Glomerular endothelial cell (primary cell): ENCODE measurements at places on chromosomes 2 and 18. TPM values are rescaled to one million over a fixed set of nuclear protein-coding genes. Genes with fewer than 3 reads are reported as not detected.
A peak's percentile ranks its signal among the peaks of the same experiment; 100 is the strongest.

- no peak for DNase-seq
Observed at GRCh38 chr2:113186433-113186796, 12.6 kb downstream of the PSD4 start.

APLF gene
- total RNA-seq: 2.4 and 3.3 TPM in 2 replicates

DNA sequence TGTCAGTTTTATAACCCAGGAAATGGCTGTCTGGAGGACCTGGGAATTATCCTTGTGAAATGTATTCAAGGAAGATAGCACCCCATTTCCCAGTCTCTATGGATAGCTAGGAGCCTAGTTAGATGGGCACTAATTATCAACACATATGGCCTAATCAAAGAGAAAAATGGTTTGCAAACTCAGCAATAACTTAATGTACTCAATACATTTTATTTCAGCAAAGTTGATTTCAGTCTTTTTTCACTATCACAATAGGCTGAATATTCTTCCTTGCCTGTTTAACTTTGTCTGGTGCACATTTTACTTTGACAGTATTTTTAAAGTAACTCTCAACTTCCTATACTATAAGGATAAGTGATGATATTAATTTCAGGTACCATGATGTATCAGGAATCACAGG is 756.3 kb downstream of the CCDC85A start:
- no peak for DNase-seq

FRZB gene
- 0.05 TPM in 1 of 2 replicates, not detected in the other for total RNA-seq

DNA sequence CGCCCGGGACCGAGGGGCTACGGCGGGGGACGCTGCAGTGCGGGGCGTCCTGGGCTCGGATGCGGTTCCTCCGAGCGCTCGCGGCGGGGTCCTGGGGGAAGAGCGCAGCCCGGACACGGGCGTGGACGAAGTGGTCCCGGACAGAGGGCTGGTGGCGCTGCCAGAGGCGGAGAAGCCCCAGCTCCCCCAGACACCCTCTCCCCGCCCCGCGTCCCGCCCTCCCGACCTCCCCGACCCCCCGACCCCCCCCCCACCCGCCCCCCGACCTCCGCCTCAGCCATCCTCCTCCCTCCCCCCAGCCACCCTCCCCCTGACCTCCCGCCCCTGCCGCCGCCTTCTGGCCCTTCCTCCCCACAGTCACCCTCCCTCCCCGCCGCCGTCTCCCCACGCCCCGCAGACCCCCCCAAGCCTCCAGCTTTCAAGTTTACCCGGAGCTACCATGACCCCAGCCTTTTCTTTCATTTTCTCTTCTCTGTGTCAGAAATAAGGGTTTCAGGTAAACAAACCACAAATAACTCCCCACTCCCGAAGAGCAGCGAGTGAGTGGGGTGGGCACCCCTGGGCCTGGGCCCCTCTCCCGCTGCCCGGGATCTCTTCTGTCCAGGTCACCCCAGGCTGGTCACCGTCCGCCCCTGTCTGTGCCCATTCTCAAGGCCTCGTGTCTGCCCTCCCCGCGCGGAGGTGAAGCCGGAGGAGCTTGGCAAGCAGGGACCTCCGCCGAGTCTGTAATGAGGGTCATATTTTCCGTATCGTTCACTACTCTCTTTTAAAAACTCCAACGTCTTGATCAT is 5.1 kb downstream of the NFATC1 start:
- DNase-seq: no peak

AMER3 gene
- not detected in 2 replicates for total RNA-seq

DNA sequence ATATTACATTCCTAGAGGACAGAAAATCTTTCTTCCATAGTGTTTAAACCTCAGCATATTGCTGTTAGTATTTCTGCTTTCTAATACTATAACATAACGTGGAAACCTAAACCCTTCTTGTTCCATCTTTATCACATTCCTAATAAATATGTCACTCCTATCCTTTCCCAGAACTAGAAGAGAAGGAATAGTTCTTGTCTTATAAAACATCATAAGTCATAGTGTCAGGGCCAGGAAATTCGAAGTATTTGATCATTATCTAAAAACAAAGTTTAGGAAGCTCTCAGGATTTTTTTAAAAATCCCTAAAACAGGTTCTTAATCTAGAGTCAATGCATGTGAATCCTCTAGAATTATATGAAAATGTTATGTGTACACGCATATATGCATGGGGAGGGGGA is 2.0 kb downstream of the NHEJ1 start:
- DNase-seq: no peak

- DNase-seq: no peak
Observed at GRCh38 chr18:22871809-22872525, 61.2 kb upstream of the RBBP8 start.

GRCh38 chr2:28546242-28546641 is 50.4 kb downstream of the PLB1 start:
- no peak for DNase-seq

DNA sequence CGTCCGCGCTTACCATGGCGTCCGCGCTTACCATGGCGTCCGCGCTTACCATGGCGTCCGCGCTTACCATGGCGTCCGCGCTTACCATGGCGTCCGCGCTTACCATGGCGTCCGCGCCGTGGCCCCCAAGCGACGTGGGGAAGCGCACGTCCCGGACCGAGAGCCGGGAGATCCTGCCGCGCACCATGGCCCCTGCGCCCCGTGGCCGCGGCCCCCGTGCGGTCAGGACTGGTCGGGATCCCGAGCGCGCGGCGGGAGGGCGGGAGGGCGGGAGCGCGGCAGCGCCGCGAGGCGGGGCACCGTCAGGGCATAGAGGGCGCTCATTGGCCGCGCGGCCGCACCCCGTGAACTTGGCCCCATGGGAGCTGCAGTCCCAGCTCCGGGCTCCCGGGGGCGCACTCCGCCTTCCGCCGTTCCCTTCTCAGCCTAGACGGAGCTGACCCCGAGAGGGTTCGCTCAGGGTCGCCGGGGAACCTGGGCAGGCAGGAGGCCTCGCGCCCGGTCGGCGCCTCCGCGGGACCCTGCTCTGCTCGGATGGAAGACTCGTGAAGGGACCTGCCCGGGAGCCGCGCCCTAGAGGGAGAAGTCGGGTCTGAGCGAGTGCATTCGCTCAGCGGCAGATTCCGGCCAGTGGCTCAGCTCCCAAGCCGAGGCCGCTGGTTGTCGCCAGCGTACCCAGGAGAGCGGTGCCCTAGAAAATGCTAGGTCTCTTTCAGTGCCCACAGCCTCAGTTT is at the start of gene ENOSF1:
TSS of gene ENOSF1 (minus strand) at position 230 of the 734 bp plus-strand sequence. CDS start at position 187, 43 bp downstream.
- no peak for DNase-seq

ATOH8 gene
- 3.4 and 4.4 TPM in 2 replicates for total RNA-seq

- no peak for DNase-seq
Observed at GRCh38 chr2:170084820-170085491, 93.0 kb upstream of the MYO3B start.

PTPN4 gene
- 43.6 and 46.9 TPM in 2 replicates for total RNA-seq

- no peak for DNase-seq
Observed at GRCh38 chr2:17298453-17298852, 219.8 kb downstream of the RAD51AP2 start.

LOXL3 gene
- 1.1 and 2.7 TPM in 2 replicates for total RNA-seq

GRCh38 chr2:235383272-235383843 is 110.5 kb upstream of the AGAP1 start:
- DNase-seq: no peak

DNA sequence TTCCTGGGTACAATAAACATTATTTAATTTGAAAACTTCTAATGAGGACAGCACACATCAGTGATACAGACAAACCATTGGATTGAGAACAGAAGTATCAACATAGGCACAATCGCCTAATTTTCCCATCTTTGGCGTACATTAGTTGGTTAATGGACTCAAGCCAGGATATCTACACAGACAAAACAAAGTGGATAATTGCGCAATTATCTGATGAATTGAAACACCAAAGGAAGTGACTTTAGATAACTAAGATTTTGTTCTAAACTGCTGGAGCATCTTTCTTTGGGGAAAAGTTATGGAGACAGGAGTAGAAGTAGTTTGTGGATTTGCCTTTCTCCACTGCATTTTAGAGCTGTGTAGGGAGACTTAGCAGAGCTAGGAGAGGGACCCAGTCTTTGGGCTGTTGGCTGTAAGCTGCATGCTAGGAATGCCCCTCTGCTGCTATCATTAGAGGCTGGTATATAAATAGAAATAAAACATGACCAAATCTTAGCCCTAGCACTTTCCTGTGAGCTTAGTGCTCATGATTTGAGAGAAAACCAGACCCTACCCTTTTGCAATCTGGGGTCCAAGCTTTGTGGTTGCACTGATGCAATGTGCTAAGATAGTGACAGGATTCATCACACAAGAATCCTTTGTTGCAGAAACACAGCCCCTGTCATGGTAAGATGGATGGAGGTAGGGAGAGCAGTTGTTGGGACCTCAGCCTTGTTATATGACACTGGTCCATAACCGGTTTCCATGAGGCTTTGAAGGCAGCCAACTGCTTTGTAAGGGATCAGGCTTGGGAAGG is 264.5 kb upstream of the PIK3C3 start:
- DNase-seq: no peak

ANKRD53 gene
- total RNA-seq: 0.34 and 0.53 TPM in 2 replicates

DNA sequence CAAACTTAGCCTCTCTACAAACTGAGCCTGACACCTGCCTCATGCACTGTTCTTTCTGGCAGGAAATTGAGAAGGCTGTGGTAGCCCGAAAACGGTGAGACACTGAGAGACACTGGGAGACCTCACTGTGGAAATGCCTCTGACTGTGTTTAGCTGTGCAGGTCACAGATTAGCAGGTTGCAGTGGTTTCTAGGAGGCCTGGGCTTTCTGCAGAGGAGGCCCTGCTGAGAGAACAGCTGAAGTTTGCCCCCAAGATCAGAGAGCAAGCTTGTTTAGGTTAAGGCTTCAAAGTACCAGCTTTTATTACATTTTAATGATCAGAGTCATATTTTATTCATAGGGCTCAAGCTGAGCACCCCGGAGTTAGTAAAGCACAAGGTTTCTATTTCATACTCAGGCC is 68.7 kb upstream of the LYPD6 start:
- no peak for DNase-seq

DNA sequence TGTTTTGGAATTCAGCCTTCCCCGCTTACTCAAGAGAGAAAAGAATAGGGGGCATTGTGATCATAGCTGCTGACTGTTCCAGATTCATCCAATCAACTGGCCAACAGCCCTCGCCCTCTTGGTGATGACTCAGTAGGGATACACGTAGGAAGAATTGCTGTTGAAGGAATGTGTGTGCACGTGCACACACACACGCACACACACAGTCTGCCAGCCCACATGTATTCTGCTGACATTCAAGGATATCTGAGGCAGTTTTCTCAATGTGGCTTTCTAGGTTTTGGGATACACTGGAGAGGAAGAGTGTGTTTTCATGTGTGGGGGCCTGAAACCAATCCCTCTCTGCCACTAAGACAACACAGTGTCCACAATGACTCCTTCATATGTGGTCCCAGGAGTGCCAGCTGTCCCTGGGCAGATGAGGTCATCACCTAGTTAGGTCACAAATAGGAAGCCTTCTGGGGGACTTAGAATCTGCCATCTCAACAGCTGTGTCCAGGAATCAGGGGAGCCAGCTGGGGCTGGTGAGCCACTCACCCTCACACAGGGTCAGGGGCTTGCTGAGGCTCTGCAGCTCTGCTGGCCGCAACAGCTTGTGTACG is 352.6 kb downstream of the SS18 start:
- no peak for DNase-seq

CD28 gene
- total RNA-seq: 0.05 and 0.12 TPM in 2 replicates

HOXD11 gene
- total RNA-seq: 2.2 and 2.5 TPM in 2 replicates

AQP12A gene
- total RNA-seq: not detected in 2 replicates

SLC4A5 gene
- total RNA-seq: 0.10 and 0.18 TPM in 2 replicates

- DNase-seq: peak; percentile 10
Observed at GRCh38 chr18:31819106-31819924, 58.6 kb upstream of the SLC25A52 start.

MOCOS gene
- total RNA-seq: 1.3 and 1.8 TPM in 2 replicates

PXDN gene
- 1,281 and 1,930 TPM in 2 replicates for total RNA-seq

- no peak for DNase-seq
Observed at GRCh38 chr2:211241891-211242290, 685.5 kb downstream of the CPS1 start.

DNA sequence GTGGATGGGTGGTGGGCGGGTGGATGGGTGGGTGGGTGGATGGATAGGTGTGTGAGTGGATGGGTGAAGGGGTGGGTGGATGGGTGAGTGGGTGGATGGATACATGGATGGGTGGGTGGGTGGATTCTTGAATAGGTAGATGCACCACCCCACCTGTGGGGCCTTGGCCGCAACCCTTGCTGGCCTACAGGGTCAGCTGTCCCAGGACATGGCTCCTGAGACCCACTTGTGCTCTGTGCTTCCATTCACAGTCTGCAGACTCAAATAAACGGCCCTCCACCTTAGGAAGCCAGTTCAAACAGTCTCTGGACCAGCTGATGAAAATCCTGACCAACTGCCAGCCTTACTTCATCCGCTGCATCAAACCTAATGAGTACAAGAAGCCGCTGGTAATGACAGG is 54.4 kb downstream of the MYO7B start:
- no peak for DNase-seq

DNA sequence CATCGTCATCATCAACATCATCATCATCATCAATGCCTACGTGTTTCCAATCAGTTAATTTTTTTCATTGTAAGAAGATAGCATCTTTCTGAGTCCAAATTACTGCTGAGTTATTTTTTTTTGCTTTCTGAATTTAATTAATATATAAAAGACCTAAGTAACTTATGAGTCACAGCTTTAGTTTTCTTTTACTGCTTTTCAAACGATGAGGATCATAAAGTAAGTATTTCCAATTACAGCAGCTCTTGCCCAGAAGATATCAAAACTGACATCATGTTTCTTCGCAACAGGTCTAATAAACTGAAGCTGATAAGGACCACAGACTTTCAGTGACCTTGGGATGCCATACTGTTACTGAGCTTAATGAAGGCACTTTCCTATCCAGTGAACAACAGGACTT is 442.2 kb downstream of the DSEL start:
- no peak for DNase-seq

DNA sequence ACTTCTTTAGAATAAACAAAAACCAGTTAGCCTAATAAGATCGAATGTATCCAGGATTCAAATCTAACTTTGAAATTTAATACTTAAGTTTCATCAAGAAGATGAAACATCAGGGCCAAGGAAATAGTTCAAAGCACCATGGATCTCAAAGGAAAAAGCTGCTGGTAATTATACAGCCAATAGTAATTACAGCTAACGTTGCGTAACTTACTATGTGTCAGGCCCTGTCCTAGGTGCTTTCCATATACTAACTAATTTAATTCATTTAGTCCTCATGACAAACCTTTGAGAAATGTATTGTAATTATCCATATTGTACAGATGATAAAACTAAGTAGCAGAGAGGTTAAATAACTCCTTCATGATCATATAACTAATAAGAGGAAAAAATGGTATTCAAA is 598.6 kb downstream of the NYAP2 start:
- DNase-seq: no peak

RIT2 gene
- total RNA-seq: not detected in 2 replicates
